ENCODE measurements at places on chromosomes 2 and 18. TPM values are rescaled to one million over a fixed set of nuclear protein-coding genes. Genes with fewer than 3 reads are reported as not detected.

Gene ANKRD30B
- total RNA-seq, result not detected

Gene MCM6
- 237 TPM for total RNA-seq

Gene SNED1
- 0.36 TPM for total RNA-seq

Gene TTR
- not detected for total RNA-seq

Gene ITGA6
- 7.0 TPM for total RNA-seq

GRCh38 chr2:177262092-177262491 lies 2.4 kb downstream of the NFE2L2 start:
- no peak for DNase-seq

GRCh38 chr18:12088731-12089375 lies 4.8 kb upstream of the ANKRD62 start:
- no peak for DNase-seq

DNA sequence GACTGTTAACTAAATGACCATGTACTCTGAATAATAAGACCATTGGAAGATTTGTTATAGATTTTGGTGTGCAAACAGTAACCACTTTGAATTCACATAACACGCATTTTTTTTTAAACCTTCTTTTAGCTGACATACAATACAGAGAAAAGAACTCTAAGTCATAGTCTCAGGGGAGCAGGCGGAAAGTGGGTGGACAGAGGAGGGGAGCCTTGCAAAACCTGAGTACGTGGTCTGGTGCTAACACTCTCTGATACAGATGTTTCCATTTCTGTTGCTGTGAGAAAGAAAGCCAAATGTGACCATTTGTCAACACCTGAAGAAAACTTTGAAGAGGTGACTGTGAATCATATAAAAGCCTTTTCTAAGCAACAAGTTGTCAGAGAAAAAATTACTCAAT lies 151.8 kb upstream of the GCFC2 start:
- no peak for DNase-seq

- DNase-seq, result no peak
Observed at GRCh38 chr2:136517716-136518115, 247.6 kb upstream of the THSD7B start.

- no peak for DNase-seq
Observed at GRCh38 chr18:3819961-3820360, 370.0 kb downstream of the TGIF1 start.

DNA sequence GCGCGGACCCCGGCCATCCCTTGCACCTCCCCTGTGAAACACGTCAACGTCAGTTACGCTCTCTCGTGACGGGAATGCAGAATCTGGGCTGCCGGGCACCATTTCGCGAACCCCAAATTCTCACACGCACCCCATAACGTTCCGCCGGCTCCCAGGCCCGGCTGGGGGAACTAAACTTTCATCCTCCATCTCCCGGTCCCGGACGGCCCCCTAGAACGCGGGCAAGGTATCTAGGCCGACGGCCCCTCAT lies 544 bp downstream of the DNAJC27 start:
- DNase-seq, result no peak

DNA sequence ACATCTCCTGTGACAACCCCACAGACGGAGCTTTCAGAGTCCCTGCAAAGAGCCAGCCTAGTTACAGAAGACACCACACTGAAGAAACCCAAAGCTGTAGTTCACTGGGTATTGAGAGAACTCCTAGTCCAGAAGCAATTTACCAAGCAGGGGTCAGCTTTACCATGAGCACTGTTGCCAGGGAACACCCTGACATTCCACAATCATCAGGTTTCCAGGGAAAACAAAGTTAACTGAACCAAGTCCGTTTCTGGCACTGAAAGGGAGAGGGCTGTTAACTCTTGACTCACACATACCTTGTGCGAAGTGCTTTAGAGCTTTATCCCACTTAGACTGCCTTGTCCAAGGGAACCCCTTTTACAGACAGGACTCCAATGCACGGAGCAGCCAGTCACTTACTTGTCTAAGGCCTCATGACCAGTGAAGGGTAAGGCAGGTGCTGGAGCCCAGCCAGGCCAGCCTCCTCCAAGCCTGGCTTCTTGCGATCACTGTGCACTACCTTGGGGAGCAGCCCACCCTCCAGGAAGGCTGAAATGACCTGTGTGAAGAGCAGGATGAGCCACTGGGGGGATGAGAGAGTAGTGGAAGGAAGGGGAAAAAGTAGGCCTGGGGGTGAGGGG lies 53.9 kb downstream of the REEP1 start:
- DNase-seq, result no peak

DNA sequence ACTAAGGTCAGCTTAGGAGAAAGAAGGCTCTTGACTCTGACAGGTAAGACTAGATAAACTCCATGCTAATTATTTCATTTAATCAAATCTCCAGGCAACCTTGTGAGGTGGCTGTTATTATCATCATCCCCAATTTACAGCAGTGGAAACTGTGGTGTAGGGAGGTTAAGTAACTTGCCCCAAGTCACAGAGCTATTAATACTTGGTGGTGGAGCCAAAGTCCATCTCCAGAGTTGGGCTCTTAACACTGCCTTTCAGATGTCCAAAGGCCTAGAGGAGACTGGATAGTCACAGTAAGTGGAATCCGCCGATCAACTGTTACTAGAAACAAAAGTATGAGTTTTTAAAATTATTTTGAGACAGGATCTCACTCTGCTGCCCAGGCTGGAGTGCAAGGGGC lies 46.6 kb upstream of the SP3 start:
- DNase-seq, result no peak

DNA sequence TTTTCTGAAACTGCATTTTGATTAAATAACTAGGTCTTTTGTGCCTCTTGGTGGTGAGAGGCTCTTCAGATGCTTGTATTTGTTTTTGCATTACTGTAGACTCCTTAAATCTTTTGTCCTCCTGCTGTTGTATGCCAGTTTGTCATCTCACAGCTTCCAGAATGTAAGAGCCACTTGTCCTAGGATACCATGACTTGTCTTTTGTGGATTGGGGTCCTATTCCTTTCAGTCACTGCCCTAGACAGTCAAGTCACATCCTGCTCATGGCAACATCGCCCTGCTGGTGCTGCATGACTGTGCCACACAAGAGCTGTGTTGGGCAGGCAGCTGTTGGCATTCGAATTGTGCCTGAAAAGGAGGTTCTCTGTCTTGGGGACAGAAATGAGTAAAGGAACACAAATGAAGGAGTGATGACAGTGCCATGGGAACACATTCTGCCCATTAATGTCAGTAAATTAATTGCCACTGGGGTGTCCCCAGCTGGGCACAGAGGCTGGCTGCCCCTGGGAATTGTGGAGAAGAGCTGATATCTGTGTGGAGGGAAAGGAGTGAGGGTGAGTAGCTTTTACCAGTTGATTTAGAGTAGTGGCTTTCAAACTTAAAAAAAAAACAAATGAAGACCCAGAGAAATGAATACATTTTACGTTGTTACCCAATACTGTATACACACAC lies 140.3 kb downstream of the ARL6IP6 start:
- DNase-seq, result no peak

- no peak for DNase-seq
Observed at GRCh38 chr2:106097038-106098000, 96.8 kb downstream of the UXS1 start.

DNA sequence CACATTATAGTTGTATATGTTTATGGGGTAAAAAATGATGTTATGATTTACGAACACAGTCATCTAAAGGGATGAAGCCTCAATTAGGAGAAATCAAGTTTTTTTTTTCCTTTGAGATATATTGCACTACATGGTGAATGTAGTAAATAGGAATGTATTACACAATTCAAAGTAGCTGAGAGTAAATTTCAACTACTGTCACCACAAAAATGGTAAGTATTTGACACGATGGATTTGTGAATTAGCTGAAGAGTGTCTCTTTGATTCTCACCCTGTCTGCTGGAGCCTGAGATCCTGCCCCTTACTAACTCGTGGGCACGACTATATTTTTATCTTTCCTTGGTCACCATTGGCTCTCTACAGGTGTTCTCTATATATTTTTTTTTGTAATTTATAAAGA lies 540.4 kb upstream of the DSEL start:
- DNase-seq, result no peak

Measured in activated T-cell treated with anti-CD3 and anti-CD28 coated beads, Interleukin-2, amount 50 U/mL, for 72 hours (primary cell).